NCI-H1092 (cell line): ENCODE measurements at places on chromosomes 3 and 15.

DNA sequence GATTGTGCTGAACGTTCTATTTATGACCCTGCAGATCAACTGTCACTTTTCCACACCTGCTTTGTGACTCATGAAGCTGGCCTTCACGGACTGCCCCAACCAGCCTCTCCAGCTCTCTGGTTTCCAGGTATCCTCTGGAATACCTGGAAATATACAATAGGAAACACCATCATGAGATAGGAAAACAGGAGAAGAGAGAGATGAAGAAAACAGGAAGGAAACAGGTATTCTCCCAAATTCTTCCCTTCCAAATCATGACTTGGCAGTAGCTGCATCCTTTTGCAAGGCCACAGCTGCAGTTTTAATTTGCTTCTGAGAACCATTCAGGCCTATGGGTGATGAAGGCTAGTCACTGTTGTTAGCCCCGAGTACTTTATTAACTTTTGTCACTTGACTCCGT lies 909.1 kb downstream of the EPHA3 start:
- DNase-seq = no peak

DNA sequence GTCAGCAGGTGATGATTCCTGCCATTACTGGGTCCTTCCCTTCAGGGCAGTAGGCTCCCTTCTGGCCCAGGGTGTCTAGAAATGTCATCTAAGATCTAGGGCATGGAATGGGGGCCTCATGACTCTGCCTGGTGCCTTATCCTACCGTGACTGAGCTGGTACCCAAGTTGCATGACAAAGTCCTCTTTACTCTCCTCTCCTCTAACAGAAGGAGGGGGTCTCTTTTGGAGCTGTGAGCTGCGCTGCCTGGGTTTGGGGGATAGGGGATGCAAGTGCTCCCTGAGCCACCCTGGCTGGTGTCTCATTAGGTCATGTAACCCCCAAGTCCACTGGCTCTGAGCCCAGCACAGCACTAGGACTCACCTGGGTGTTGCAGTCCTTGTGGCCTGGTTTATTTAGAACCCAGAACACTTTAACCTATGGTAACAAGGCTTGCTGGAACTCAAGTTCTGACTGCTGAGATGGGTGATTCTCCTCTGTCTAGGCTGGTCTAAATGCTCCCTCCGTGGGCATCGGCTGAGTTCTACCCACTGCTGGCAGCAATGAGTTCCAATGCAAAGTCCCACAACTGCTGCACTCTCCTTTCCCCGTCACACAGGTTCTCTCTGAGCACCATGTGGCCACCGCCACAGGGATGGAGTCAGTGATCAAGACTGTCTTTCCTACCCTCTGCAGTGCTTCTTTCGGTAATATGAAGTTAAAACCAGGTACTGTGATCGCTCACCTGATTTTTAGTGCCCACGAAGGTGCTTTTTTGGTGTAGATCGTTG lies 34.0 kb downstream of the XXYLT1 start:
- DNase-seq = no peak

DNA sequence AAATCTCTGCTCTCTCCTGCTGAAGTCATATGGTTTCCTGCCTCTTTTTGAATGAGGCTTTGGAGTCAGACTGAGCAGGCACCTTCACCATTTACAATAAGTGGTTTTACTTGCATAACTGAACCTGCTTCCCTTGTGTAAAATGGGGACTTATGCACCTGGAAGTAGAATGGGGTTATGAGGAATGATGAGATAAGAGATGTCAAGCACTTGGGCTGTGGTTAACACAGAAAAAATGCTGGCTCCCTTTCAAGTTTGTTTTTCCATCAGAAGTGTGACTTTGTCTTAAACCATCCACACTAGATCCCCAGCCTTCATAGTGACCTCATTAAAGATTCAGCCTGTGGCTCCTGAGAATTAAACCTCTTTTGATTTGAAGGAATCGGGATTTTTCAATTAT lies 5.2 kb downstream of the EXOSC7 start:
- no peak for DNase-seq

GRCh38 chr3:62884096-62884870 lies 9.1 kb upstream of the CADPS start:
- DNase-seq = no peak

- no peak for DNase-seq
Measured at GRCh38 chr3:167114619-167115018, 265.5 kb downstream of the ZBBX start.

GRCh38 chr3:128415773-128416577 lies 50.7 kb downstream of the DNAJB8 start:
- no peak for DNase-seq
